Metanephros (tissue), 2 donors: ENCODE measurements at places on chromosomes 3 and 15. TPM values are rescaled to one million over a fixed set of nuclear protein-coding genes. Genes with fewer than 3 reads are reported as not detected.

The CCK gene
- total RNA-seq = 0.82 TPM

The ARNT2 gene
- 42.5 TPM for total RNA-seq

The ZNF774 gene
- 1.8 TPM for total RNA-seq

The ARPP21 gene
- 15.0 TPM for total RNA-seq

The CPEB1 gene
- 3.1 TPM for total RNA-seq

The TUSC7 gene
- not detected for total RNA-seq

The LRTM1 gene
- total RNA-seq = 16.1 TPM

The PROK2 gene
- 0.82 TPM for total RNA-seq

The DNAJC19 gene
- 34.8 TPM for total RNA-seq

The TYRO3 gene
- 44.0 TPM for total RNA-seq
